ENCODE measurements at places on chromosomes 3 and 15.

DNA sequence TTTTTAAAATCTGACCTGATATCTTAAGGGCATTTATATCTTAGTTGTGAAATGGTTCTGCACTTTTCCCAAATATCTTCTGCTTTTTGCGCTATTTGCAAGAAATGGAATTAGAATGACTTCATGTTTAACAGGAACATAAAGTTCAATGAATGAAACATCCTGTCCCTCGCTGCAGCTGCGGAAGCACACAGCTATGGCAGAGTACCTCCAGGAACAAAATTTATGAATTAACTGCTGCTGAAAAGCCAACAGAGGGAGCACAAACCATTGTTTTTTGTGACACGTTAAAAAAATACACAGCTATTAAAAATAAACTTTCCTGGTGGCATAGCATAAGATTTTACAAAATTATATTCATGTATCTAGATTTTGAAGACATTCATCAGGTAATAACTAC is 404.4 kb upstream of the MDFIC2 start:
- no peak for DNase-seq

- no peak for DNase-seq
Measured at GRCh38 chr3:57043518-57043917, 16.9 kb upstream of the SPATA12 start.

DNA sequence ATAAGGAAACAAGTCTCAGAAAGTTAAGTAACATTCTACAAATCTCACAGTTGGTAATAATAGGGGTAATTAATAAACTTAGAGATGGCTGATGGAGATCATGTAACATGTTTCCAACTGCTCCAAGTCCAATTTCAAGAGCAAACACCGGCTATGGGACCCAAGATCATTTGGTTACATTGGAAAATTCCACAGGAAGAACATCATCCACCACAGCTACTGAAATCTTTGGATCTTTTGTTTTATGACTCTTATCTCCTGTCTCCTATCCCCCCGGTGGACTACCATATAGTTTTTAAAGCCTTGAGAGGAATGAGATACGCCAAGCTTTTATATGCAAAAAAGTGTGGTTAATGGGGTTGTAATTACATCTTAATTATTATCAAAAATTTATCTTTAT is 216.1 kb downstream of the WNT5A start:
- no peak for DNase-seq

GRCh38 chr15:86392874-86393273 is 313.2 kb downstream of the AGBL1 start:
- no peak for DNase-seq

GRCh38 chr3:197001972-197002700 is 27.5 kb downstream of the MELTF start:
- DNase-seq: no peak

Data from NCI-H1105 (cell line).